Endothelial cell of umbilical vein (primary cell): ENCODE measurements at places on chromosomes 5 and 9. TPM values are rescaled to one million over a fixed set of nuclear protein-coding genes. Genes with fewer than 3 reads are reported as not detected.

Gene HAVCR2
- 0.42 TPM in 1 of 2 replicates, not detected in the other for total RNA-seq

Gene PSD2
- not detected in 2 replicates for total RNA-seq

GRCh38 chr9:134171316-134172197, 7.2 kb upstream of the RNU6ATAC start:
- no peak for DNase-seq

DNA sequence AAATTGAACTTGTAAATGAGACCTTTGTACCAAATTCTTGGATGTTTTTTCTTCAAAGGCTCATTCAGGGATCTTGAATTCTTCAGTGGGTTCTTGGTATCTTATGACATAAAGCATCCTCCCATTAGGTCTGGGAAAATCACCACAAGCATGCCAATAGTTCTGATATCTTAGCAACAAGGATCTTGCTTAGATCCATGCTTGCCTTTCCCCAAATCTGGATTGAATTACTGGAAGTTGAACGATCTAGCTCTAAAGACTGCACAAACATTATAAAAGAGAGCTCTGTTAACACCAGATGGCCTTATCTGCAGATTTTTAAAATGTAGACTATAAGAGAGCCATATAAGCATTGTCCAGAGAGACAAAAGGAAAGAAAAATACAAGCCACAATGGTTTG, 266.3 kb downstream of the RAB3C start:
- no peak for DNase-seq

DNA sequence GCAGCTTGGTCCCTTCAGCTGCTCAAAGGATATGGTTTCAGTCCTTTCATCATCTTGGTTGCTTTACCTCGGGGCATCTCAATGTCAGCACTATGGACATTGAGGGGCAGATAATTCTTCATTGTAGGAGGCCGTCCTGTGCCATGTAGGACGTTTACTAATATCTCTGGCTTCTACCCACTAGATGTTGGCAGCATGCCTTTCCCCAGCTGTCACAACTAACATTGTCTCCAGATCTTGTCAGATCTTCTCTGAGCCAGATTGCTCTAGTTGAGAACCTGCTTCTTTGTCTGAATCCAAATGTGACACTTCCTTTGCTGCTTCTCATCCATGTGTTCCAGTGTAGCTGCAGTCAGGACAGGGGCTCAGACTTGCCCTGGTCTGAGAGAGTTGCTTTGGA, 10.3 kb downstream of the PTPA start:
- DNase-seq = no peak

- peak; percentile 67 for DNase-seq
Measured at GRCh38 chr5:111127453-111128195, 35.5 kb downstream of the WDR36 start.
